ENCODE measurements at places on chromosomes 12 and 14.

DNA sequence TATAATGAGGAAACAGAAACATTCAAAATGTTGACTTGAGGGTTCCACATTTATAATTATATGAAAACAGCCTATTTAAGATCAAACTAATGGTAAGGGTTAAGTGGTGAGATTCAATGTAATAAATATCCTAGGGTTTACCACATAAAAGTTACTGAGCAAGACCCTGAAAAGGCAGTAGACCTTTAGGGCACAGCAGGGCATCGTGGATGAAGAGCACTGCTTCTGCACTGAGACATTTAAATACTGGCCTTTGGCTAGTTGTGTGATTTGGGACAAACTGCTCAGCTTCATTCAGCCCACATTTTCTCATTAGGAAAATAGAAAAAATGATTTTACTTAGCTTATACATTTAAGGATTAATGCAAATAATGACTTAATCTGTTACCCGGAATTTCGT is 42.0 kb downstream of the CNTN1 start:
- DNase-seq = no peak

GRCh38 chr14:89298056-89298834 is 118.8 kb downstream of the FOXN3 start:
- no peak for DNase-seq

GRCh38 chr12:100215209-100215608 is 14.6 kb downstream of the ACTR6 start:
- no peak for DNase-seq

- no peak for DNase-seq
These were observed 84.3 kb upstream of the TTC7B start for GRCh38 chr14:90900476-90901083.

DNA sequence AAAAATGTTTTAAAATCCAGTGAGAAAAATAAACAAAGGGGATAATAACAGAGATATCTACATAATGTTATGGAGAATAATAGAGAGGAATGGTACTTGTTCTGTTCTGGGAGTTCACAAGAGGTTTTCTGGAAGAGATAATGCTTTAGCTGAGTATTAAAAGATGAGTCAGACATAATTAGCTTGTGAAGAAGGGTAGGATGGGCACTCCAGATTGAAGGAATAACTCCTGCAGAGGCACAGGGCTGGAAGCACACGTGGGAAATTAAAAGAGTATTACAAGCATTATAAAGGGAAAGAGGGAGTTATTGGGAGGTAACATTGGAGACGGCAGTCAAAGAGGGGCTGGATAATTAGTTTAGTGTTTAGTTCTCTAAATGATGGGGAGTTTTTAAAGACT is 124.9 kb upstream of the BTG1 start:
- DNase-seq = no peak

- DNase-seq = no peak
These were observed 9.8 kb downstream of the TTC9 start for GRCh38 chr14:70651522-70651921.

GRCh38 chr14:47660158-47660557 is 15.2 kb downstream of the MDGA2 start:
- DNase-seq = no peak

DNA sequence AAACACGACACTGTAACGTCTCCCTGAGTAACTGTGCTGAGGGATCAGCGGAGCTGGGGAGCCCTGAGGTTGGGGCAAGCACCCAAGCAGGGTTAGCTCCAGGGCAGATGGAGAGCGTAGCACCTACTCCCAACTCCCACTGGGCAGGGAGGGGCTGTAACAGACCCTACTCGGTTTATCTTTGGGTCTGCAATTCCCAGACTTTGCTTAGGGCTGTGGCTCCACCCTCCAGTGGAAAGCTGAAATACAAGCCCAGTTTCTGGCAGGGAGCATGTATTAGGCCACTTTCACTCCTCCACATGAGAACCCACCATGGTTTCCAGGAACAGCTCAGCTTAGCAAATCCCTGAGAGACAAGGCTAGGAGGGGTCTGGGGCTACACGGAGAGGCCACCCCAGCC is 17.3 kb upstream of the TC2N start:
- no peak for DNase-seq

DNA sequence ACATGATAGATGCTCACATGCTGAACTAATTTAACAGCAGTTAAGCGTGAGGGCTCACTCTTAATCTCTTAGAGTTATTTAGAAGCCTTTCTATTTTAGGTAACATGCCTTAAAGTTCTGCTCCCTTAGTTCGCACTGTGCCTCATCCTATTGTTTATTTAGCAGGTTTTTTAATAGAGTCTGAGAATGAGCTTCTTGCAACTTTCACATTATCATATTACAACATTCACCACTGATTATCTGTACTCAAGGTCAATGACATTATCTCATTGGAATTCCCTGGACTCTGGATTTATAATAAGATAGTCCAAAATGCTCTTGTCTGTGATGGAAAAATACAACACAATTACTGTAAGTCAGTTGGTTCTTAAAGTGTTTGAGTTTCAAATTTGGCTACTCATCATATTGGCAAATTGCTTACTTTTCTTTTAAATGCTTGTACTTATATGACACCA is 183.6 kb upstream of the SLC38A2 start:
- DNase-seq = no peak

GRCh38 chr14:74080820-74081460 is 3.3 kb downstream of the ALDH6A1 start:
- DNase-seq = no peak

DNA sequence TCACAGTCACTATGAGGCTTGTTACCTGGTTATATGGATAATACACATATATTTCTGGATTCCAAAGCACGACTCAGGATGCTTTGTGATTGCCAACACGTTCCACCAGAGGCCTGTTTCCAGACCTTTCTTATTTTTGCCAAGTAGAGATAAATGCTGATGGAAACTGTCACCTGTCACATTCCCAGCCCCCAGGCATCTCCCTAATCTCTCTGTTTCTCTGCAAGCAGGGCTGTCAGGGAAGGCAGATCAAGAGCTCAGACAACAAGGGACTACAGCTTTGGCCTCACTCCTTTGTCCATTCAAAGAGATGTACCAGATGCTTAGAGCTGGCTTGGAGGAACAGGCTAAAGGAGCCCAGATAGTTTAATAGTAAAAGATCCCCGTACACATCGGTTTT is 21.8 kb upstream of the DDHD1 start:
- no peak for DNase-seq

DNA sequence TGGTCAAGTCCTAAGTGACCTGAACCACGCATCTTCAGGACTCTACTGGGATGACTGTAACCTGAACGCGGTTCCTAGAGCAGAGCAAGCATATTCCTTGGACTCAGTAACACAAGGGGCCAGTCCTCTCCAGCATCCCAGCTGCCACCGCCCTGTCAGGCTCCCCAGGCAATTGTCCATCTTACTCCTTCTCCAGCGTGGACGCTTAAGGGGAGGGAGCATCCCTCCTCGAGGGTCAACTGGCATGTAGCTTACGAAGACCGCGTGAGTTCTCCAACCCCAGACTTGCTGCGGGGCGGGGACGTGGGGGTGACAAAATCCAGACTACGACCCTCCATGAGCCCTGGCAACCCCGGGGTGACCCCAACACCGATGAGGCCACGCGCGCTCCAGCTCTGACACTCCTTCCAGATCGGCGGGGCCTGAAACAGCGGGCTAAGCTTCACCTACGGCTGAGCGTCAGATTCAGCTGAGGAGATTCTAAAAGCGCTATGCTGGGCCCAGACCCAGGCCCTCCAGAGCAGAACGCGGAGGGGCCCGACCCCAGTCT is 846 bp upstream of the MTHFD1 start:
- DNase-seq = no peak

DNA sequence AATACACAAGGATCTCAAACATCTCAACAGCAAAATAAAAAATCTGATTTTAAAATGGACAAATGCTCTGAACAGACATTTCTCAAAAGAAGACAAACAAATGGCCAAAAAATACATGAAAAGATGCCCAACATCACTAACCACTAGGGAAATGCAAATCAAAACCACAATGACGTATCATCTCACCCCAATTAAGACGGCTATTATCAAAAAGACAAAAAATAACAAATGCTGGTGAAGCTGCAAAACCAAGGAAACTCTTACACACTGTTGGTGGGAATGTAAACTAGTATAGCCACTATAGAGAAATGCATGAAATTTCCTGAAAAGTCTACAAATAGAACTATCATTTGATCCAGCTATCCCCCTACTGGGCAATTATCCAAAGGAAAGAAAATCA is 145.0 kb downstream of the BTG1 start:
- DNase-seq = no peak

DNA sequence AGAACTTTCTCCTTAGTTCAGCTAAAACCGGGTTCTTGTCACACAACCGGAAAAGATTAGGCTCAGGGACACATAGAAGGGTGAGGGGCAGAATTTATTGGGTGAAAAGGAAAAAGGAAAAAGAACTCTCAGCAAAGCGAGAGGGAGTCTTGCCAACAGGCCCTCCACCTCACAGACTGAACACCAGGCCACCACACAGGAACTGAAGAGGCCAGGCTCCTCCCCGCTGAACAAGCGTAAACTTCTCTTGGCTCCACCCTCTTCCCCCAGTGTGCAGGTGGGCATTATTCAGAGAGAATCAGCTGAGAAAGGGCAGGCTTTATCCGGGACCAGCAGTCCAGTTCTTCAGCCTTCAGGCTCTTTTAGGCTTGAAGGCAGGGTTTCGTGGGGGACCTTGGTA is 125.6 kb upstream of the FGD4 start:
- DNase-seq = peak; percentile 59

DNA sequence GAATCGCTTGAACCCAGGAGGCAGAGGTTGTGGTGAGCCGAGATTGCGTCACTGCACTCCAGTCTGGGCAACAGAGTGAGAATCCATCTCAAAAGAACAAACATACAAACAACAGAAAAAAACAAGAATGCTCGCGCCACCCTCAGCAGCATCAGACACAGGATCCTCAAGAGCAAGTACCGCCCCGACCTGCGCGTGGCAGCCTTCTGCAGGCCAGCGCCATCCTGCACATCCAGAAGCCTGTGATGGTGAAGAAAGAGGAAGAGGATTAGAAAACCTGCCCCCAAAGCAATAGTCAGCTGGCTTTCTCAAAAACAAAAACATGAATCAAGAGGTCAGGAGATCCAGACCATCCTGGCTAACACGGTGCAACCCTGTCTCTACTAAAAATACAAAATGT is 30.0 kb upstream of the EID3 start:
- no peak for DNase-seq

GRCh38 chr12:101570047-101570446 is 24.7 kb upstream of the MYBPC1 start:
- DNase-seq = no peak

- DNase-seq = peak; percentile 47
These were observed 9.1 kb downstream of the OR6S1 start for GRCh38 chr14:20632448-20632830.

DNA sequence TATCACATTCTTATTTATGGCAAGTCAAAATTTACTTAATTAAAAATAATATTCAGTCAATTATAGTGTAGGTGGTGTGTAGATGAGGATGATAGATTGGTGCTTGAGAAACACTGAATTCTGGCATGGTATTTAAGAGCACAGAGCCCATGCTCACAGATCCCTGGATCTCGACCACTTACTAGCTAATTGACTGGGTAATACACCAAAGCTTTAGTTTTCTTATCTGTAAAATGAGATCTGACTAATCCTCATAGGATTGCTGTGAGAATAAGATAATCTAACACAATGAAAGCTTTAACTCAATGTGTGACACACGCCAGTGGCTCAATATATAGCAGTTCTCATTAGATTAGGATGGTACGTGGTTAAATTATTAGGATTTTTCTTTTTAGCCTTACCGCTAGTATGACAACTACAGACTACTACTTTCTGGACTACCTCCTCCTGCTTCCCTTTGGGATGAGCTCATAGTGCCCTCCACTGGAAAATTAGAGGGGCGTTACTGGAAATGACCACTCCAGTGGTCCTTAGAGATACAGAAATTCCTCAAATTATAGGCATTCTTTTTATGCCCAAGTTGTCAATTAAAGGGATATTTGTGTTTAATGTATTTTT is 482.8 kb upstream of the TBX3 start:
- no peak for DNase-seq

GRCh38 chr14:26577711-26578110 is 20.1 kb downstream of the NOVA1 start:
- no peak for DNase-seq

DNA sequence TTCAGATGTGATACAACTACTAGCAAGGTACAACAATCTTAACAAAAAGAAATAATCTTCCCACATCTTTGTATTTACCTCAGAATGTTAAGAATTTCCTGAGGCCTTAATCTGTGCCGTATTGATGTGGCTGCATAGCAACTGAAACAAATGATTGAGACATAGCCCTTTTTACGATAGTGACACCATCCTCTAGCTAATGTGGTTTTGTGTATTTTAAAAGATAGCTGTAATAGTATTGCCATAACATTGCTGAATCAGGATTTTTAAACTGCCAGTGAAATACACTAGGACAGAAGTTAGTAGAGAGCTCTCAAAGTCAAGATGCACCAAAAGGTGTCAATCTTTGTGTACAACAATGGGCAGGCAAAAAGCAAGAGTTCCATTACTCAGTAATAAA is 11.9 kb downstream of the NPAS3 start:
- no peak for DNase-seq

DNA sequence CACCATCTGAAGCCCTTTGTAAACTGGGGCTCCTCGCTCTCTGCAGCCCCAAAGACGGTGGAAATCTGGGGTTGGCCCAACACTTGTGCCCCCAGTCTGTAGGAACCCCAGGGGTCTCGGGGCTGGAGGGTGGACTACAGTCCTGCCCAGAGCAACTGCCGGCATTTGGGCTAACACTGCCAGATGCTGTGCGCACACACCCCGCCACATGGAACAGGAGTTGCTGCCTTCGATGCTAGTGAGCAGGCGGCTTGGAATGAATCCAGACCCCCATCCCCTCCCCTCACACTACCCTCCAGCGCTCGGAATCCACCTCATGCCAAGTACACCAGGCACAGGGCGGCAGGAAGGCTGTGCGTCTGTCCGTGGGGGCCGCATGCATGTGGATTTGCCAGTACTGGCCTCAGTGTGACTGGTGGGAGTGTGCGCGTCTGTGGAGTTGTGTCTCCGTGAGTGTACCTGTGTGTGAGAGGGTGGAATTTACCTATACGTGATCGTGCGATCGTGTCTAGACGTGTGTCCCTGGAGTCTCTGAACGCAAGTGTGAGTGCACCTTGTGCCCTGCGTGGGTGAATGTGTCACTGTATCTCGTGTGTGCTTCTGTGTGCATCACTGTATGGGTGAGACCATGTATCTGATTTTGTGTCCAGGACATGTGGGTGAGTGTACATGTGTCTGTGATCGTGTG is 5.1 kb downstream of the LHX5 start:
- DNase-seq = no peak

- no peak for DNase-seq
These were observed 302.9 kb upstream of the SFSWAP start for GRCh38 chr12:131408036-131408365.

All from activated CD4-positive, alpha-beta T cell treated with anti-CD3 and anti-CD28 coated beads for 48 hours (primary cell).